ENCODE measurements at places on chromosomes 3 and 15. TPM values are rescaled to one million over a fixed set of nuclear protein-coding genes. Genes with fewer than 3 reads are reported as not detected.

The LTK gene
- total RNA-seq: 0.48 TPM

The MRAS gene
- 22.9 TPM for total RNA-seq

The EXD1 gene
- total RNA-seq: not detected

The IQCH gene
- 4.8 TPM for total RNA-seq

The ACAN gene
- total RNA-seq: 5.0 TPM

The CACNA1D gene
- 23.5 TPM for total RNA-seq

The FBN1 gene
- total RNA-seq: 698 TPM

Measured in urinary bladder (tissue), 4 donors.